IPS DF 6.9 (cell line): ENCODE measurements at places on chromosomes 16 and 17.

- no peak for DNase-seq
Measured at GRCh38 chr17:48173191-48173984, 65.8 kb downstream of the SNX11 start.

- no peak for DNase-seq
Measured at GRCh38 chr17:44901411-44901921, 2.2 kb upstream of the EFTUD2 start.

DNA sequence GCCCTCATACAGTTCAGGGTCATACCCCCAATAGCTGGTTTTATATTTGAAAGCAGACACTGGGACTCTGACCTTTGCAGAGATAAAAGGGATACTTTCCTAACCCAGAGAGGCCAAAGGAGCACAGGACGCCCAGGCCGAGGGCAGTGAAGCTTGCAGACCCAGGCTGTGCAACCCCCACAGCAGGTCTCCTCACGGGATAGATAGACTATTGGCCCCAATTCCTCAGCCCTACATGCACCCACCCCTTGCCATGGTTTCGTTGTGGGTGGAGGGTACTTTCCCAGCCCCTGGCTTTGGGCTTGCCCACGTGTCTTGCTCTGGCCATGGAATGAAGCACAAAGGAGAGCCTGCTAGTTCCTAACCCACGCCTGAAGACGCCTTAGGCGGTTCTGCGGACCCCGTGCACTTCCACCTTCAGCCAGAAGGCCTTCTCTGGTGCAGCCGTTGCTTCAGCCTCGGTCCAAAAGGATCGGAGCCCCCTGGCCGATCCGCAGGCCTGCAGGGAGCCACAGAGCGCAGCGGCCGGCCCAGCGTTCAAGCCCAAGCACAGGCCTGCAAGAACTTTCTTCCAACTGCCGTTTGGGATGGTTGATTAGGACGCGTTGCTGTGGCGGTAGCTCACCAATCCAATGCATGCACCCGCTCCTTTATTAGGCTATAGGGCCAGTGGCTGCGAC, 9.8 kb upstream of the BRCA1 start:
- DNase-seq, result no peak

GRCh38 chr16:68275611-68276191, 11.4 kb downstream of the SLC7A6 start:
- no peak for DNase-seq

DNA sequence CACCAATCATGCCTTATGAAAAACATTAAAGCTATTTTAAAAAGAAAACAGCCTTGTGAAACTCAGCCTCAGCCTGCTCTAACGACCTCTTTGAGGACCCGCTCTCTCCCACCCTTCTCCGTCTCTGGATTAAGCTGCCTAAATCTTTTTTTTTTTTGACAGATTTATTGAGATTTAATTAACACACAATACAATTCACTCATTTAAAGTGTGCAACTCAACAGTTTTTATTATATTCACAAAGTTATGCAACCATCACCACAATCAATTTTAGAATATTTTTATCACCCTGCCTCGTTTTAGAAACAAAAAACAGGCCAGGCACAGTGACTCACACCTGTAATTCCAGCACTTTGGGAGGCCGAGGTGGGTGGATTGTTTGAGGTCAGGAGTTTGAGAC, 8.4 kb downstream of the CDR2L start:
- no peak for DNase-seq

DNA sequence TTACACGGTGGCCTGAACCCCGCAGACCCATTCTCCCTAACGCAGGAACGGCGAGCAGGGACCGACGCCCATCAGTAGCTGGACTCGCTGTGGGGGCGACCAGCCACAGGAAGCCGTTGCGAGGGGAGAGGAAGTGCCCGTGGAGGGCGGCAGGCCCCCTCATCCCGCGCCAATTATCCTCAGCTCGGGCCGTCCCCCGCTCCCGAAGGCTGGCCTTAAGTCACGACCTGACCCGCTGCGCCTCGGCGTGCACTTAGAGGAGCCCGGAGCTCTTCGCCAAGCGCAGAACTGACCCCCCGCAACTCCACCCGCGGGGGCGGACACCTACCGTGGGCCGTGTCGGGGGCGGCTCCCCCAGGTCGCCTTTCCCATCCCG, 401 bp downstream of the ARL16 start:
- DNase-seq, result no peak

GRCh38 chr17:50841949-50842354, 6.6 kb downstream of the WFIKKN2 start:
- no peak for DNase-seq

DNA sequence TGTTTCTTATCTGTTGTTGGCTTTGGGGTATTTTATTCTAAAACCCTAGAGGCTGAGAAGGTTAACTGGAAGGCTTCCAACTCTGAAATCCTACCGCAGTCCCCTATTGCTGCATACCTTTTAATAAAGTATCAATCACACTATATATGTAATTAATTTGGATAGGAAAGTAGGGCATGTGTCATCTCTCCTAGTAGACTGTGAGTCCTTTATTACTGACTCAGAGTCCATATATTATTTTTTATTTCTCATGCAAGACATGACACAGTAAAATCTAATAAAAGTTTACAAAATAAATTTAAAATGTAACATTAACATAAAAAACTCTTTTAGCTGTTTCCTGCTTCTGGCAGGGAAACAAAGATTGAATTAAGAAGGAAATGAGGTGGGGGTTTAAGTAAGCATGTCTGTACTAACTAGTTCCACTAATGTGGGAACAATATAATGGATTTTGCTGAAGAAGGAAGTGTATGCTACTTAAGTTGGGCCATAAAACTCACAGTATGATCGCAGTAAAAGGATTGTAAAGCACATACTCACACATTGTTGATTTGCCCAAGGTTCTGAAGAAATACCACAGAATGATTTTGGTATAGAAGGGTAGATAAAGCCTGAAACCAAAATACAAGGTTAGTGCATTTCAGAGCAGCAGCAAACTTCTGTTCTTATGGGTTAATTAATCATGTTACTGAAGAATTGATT, 97.6 kb upstream of the HLF start:
- DNase-seq, result no peak

DNA sequence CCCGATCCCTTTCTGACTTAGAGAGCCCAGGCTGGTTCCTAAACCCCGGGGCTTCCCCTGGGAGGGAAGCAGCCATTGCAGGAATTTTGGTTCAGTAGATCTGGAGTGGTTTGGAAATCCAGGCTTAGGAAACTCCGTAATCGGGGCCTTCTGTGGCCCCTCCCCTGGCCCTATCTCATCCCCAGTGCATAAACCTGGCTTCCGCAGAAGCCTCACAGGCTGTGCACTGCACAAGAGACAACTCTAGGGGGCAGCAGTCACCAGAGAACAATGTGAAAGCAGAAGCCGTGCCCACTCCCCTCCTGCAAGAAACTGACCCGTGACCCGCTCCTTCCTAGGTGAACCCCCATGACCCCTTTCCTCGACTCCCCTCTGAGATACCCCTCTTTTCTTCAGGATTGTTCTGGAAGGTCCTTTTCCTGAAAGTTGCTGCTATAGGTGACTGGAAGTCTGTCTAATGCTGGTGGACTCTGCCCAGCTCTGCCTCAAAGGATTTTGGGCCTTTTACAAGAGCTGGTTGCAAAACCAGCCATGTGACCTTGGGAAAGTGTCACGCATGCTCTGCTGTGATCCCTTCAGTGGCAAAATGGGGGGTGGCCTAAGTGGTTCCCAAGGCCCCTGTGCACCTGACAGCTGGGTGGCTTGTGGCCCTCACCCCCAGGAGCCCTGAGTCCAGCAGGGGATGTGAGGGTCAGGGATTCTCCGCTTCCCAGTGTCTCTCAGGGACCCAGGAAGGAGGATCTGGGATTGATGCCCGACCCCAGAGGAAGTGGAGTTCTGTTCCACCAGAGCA, 14.4 kb downstream of the GUCY2D start:
- DNase-seq, result peak; percentile 87

- no peak for DNase-seq
Measured at GRCh38 chr17:81871387-81872230, 472 bp upstream of the ARHGDIA start.

DNA sequence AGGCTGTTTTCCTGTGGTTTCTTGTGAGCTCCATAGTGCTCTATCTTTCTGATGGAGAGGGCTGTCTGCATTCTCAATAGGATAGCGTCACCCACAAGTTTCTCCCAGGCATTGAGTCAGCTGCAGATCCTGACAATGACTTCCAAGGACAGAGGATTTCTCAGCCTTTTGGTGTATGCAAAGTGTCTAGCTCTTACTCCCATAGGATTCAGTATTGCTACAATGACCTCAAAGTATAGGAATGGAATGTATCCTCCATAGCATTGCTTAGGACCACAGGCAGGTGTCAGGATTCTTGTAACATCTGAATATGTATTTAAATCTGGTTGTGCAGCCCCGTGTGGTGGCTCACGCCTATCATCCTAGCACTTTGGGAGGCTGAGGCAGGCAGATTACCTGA, 32.3 kb downstream of the SMIM36 start:
- DNase-seq, result no peak

DNA sequence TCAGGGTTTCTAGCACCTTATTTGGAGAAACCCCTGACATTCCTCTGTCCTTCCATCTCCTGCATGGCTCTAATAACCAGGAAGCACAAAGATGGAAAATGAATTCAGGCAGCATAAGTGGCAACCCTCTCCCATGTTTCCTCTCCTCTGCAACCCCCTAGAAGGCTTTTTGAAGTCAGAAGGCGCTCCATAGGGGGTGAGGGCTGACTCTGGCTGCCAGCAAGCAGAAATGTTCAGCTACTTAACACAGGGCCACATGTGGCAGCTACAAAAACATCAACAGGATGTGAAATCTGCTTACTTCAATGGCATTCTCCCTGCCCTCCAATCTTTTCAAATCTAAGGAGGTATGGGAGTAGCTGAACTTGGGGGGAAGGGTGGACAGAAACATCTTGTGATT, 55.2 kb upstream of the IRX5 start:
- DNase-seq, result no peak

GRCh38 chr17:81165246-81166032, at the start of gene PVALEF:
TSS of gene PVALEF (plus strand) at chr17:81165507. CDS start at chr17:81181227, 15,720 bp downstream.
- no peak for DNase-seq

DNA sequence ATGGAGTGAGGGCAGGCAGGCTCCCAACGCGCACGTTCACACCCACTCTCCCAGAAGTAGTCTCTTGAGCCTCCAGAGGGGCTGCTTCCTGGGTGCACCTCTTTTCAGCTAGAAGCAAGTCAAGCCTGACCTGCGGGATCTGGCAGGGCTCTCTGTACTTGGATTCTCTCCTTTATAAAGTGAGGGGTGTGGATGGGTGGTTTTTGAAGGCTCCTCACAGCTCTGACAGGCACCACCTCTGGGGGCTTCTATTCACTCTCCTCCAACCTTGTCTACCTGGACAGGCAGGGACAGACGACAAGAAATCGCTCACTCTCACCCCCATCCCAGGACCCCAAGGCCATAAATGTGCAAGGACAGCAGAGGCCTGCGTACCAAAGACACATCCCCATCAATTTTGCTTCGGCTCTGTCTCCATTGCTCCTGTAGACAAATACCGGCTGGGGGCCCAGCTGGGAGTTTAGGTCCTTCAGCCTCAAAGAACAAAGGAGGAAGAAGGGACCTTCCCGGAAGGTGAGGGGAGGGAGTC, 814 bp upstream of the DYNLL2 start:
- DNase-seq, result no peak

GRCh38 chr16:89944773-89945172, 3.8 kb upstream of the DEF8 start:
- no peak for DNase-seq

GRCh38 chr17:72494566-72494965, 373.7 kb downstream of the SOX9 start:
- DNase-seq, result no peak

DNA sequence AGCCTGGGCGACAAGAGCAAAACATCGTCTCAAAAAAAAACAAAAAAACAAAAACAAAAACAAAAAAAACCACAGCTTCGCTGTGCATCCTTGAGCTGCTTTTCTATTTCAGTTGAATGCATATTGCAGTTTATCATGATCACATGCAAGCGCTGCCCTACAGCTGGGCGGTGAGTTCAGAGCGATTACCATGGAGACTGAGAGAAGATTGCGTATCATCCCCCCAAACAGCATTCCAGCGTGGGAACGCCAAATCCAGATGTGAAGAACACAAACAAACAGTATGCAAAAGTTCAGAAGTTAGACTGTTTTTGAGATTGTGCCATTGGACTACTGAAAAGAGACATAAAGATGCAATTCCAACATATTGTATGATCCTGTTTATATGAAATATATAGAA, 15.1 kb upstream of the SLC52A1 start:
- no peak for DNase-seq

DNA sequence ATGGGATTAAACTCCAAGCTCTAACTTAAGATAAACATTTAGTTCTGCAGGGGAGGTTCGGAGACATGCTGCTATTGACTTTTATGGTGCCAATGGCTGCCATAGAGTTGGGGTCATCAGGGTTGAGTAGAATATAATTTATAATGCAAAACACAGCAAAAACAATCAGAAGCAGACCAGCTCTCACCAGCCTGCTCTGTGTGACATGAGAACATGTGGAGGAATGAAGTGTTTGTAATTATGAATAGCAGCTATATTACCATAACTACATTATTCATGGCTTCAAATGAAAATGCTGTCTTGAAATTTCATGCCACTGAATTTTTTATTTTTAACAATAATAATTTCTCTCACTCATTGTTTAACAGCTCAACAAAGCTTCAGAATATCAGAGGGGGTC, 645.6 kb upstream of the CDH8 start:
- no peak for DNase-seq

GRCh38 chr16:85153656-85154091, 41.4 kb upstream of the CIBAR2 start:
- no peak for DNase-seq

- no peak for DNase-seq
Measured at GRCh38 chr17:79981090-79981489, 54.6 kb downstream of the TBC1D16 start.

GRCh38 chr16:69199382-69199781, 12.4 kb downstream of the SNTB2 start:
- no peak for DNase-seq

- no peak for DNase-seq
Measured at GRCh38 chr17:60304502-60304901, 87.4 kb downstream of the USP32 start.
